T-helper 2 cell treated with Interferon-gamma antibody and Interleukin-4, amounts not matched to agents 100 ng/mL and 5 ng/mL, for 36 hours (primary cell): ENCODE measurements at places on chromosomes 11 and 22. TPM values are rescaled to one million over a fixed set of nuclear protein-coding genes. Genes with fewer than 3 reads are reported as not detected.

Gene GAS2
- total RNA-seq, result 1.7 and 2.0 TPM in 2 replicates

Gene TRIM29
- not detected in 2 replicates for total RNA-seq

Gene SYT9
- not detected in 2 replicates for total RNA-seq

Gene DGAT2
- total RNA-seq, result 1.9 TPM in 2 replicates

Gene IFITM1
- total RNA-seq, result 724 and 750 TPM in 2 replicates

Gene RAB38
- 1.1 and 1.6 TPM in 2 replicates for total RNA-seq

Gene TSSK2
- total RNA-seq, result not detected in 2 replicates

Gene CST6
- 0.34 TPM in 1 of 2 replicates, not detected in the other for total RNA-seq

Gene CD3D
- total RNA-seq, result 474 and 495 TPM in 2 replicates

Gene CYB5R3
- 70.7 and 71.1 TPM in 2 replicates for total RNA-seq

Gene APOL6
- total RNA-seq, result 73.1 and 73.9 TPM in 2 replicates

Gene RAG2
- not detected in 2 replicates for total RNA-seq

Gene CCDC87
- 0.07 and 0.11 TPM in 2 replicates for total RNA-seq

Gene CHST1
- total RNA-seq, result 0.11 TPM in 1 of 2 replicates, not detected in the other

Gene OSM
- total RNA-seq, result 237 and 246 TPM in 2 replicates

Gene MUC5B
- not detected in 2 replicates for total RNA-seq

Gene SCGB1C1
- total RNA-seq, result not detected in 2 replicates

Gene LARGE2
- 0.36 and 0.52 TPM in 2 replicates for total RNA-seq

Gene SLC37A2
- total RNA-seq, result 0.66 and 1.4 TPM in 2 replicates
